Inflammatory macrophage treated with lipopolysaccharide for 4 hours (primary cell): ENCODE measurements at places on chromosomes 16 and 17.
A peak's percentile ranks its signal among the peaks of the same experiment; 100 is the strongest.

- DNase-seq: peak; percentile 44
Measured at GRCh38 chr17:77475016-77475976, 334.5 kb downstream of the SEC14L1 start.

GRCh38 chr17:40531051-40531991 lies 29.9 kb upstream of the TNS4 start:
- DNase-seq: no peak

DNA sequence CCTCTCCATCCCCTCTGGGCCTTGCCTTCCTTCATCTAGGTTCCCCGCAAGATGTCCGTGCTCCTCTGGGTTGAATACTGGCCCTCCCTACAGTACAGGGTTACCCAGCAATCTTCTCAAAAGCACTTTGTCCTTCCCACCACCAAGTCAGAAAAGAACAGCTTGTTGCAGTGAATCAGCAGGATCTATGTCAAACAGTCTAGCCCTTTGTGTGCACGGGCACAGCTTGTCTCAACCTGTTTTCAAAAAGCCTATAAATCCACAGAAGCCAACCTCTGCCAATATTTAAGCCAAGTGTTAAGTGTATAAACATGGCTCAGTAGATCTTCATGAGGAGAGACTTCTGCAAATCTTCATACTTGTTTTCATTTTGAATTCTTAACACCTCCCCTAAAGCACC lies 25.2 kb downstream of the C17orf67 start:
- DNase-seq: no peak

GRCh38 chr16:79595231-79595641 lies 5.3 kb downstream of the MAF start:
- no peak for DNase-seq

GRCh38 chr17:39632153-39632941 lies 4.6 kb upstream of the STARD3 start:
- DNase-seq: no peak

GRCh38 chr17:77654850-77655249 lies 303.7 kb upstream of the TNRC6C start:
- DNase-seq: no peak
